A172 (cell line): ENCODE measurements at places on chromosomes 2 and 18.

DNA sequence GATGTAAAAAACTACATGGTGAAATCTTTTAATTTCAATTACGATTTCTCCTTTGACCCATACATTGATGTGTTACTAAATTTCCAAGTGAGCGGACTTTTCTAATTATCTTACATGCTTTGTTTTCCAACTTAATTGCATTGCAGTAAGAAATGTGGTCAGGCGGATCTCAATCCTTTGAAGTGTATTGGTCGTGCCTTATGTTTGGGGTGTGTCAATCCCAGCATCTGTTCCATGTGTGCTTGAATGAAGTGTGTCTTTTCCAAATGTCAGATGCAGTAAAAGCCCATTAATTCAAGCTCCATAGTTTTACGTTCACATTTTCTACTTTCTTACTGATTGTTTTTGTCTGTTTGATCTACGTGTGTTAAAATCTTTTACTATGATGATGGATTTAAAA lies 113.1 kb downstream of the UXS1 start:
- no peak for DNase-seq

DNA sequence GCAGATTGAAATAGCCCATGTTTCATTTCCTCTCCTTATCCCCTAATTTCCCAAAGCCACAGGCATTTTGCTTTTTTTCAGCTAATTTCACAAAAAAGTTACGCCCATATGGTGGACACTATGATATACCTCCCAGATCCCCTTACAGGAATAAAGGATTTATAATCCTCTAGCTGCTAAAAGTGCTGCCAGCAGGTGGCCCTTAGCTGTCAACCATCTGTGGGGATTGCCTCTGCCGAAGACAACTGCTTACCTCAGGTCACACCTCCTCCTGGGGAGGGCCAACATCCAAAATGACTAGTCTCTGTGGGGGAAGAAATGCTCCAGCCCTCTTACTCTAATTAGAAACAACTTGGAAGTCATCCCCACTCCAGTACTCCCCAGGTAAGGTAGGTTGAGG lies 61.0 kb upstream of the EPB41L3 start:
- no peak for DNase-seq

GRCh38 chr2:237171396-237171795 lies 85.7 kb downstream of the COPS8 start:
- DNase-seq, result peak; percentile 89

GRCh38 chr2:240974771-240975572 lies 23.4 kb upstream of the SNED1 start:
- DNase-seq, result no peak

GRCh38 chr2:98985905-98986666 lies 50.1 kb upstream of the CRACDL start:
- DNase-seq, result no peak

GRCh38 chr2:48483506-48483905 lies 46.4 kb upstream of the STON1 start:
- no peak for DNase-seq

- no peak for DNase-seq
These were observed 55.1 kb upstream of the SIX3 start for GRCh38 chr2:44886414-44886813.

- no peak for DNase-seq
These were observed 44.5 kb downstream of the ANO7 start for GRCh38 chr2:241232736-241233575.

GRCh38 chr2:66443186-66443978 lies 8.5 kb downstream of the MEIS1 start:
- DNase-seq, result no peak

GRCh38 chr2:9800975-9801726 lies 42.1 kb upstream of the TAF1B start:
- DNase-seq, result peak; percentile 66

GRCh38 chr2:58283931-58284330 lies 42.8 kb upstream of the FANCL start:
- DNase-seq, result no peak

DNA sequence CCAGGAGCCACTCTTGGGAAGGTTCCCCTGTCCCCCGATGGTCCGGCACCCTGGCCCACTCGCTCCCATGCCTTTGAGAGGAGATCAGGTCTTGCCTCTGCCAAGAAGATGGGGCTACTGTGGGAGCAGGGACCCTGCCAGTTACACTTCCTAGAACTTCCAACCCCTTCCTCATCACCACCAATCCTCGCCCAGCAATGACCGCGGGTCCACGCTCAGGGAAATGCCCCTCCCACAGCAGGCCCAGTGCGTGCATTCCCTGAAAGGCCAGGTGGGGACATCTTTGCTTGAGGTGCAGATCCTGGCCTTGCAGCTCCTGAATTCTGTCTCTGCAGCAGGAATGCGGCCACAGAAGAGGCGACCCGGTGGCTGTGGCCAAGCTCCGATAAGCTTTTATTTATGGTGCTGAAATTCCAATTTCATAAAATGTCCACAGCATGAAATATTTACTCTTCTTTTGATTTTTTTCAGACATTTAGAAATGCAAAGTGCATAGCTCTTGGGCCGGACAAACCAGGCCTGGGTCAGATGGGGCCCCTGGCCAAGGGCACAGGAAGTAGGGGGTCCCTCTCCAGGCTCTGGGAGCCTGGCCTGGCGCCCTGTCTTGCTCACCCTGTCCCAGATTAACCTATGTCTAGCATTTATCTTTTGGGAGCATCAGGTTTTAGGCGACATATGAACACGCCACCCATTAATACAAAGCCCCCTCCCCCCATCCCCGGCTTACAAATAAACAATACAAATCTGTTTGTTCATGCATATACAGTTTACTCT lies 29.8 kb downstream of the PXDN start:
- no peak for DNase-seq

DNA sequence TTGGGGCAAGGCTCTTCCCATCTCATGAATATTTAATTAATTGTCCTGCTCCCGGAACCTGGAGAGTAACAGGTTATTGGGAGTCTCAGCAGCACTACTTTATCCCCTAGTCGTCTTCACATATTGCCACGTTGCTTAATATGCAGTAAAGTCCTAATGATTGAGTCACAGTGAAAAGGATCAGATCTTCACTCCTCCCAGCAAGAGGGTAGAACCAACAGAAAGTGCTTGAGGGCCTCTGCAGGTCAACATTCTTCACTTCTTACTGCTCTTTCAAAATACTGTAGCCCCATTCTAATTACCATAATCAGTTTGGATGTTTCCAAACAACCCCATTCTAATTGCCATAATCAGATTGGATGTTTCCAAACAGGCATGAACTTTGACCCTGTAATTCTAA lies 801.0 kb downstream of the LRRTM4 start:
- DNase-seq, result no peak

- no peak for DNase-seq
These were observed 62.0 kb upstream of the POMC start for GRCh38 chr2:25230198-25230947.

- DNase-seq, result no peak
These were observed 164.7 kb downstream of the GRB14 start for GRCh38 chr2:164456619-164457018.

DNA sequence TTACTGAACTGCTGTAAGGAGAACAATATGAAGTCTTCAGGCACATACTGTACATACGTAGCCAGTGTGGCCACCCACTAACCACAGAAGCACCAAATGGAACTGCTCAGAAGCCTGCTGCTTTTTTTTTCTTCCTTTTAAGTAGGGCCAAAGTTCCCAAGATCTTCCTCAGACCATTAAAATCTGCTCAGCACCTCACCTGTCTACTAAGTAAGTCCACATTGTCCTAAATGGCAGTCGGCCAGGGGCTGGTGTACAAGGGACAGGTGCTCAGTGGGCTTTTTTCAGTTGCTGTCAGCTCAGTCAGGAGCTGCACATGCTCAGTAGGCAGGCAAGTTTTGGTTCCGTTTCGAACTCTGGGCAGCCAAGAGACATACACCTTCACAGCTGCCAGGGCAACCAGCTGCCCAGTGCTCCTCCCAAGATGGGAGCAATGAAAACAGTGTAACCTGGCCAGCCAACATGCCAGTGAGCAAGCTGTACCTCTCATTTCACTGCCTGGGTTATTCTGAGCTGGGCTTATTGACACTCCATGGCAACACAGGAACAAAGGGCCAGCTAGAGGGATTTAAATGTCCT lies 86.1 kb downstream of the ACVR1 start:
- DNase-seq, result no peak

- peak; percentile 67 for DNase-seq
These were observed 14.9 kb downstream of the IGFBP2 start for GRCh38 chr2:216648105-216648504.

GRCh38 chr2:42101206-42102023 lies 53.6 kb downstream of the PKDCC start:
- DNase-seq, result peak; percentile 60

DNA sequence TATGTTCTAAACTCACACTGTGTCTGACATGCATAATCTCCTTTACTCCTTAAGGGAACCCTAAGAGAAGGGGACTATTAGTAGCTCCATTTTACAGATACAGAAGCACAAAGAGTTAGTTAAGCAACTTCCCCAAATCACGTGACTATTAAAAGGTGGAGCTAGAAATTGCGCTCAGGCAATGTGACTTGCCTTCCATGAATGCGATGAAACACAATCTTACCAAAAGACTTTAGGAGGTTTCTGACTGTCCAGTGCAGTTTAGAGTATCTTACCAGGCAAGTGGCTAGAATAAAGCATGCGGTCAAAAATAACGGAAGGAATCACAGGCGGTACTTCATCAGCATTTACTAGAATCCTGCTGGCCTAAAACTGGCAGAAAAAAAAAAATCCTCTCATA lies 70.4 kb downstream of the ZNF521 start:
- DNase-seq, result no peak

- DNase-seq, result no peak
These were observed 12.2 kb downstream of the SCN2A start for GRCh38 chr2:165251366-165251765.

GRCh38 chr2:232779934-232780333 lies 3.6 kb upstream of the KCNJ13 start:
- DNase-seq, result peak; percentile 11

- no peak for DNase-seq
These were observed 713.7 kb downstream of the TSN start for GRCh38 chr2:122469147-122469546.

DNA sequence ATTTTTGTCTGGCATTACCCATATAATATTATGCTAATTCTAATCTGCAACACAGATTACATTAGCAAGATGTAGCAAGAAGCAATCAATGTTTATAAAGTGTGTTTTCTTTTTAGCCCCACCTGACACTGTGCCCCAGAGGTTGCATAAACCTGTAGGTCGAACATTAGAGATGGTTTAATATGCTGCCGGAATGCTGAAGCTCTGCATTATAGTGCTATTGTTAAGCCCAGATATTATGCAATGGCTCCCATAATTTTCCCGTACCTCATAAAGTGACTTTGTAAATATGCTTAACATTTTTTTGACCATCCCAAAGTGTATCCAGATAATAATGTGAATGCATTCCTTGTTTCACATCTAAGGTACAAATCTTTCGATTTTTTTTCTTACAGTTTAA lies 109.3 kb upstream of the MAP4K3 start:
- no peak for DNase-seq

DNA sequence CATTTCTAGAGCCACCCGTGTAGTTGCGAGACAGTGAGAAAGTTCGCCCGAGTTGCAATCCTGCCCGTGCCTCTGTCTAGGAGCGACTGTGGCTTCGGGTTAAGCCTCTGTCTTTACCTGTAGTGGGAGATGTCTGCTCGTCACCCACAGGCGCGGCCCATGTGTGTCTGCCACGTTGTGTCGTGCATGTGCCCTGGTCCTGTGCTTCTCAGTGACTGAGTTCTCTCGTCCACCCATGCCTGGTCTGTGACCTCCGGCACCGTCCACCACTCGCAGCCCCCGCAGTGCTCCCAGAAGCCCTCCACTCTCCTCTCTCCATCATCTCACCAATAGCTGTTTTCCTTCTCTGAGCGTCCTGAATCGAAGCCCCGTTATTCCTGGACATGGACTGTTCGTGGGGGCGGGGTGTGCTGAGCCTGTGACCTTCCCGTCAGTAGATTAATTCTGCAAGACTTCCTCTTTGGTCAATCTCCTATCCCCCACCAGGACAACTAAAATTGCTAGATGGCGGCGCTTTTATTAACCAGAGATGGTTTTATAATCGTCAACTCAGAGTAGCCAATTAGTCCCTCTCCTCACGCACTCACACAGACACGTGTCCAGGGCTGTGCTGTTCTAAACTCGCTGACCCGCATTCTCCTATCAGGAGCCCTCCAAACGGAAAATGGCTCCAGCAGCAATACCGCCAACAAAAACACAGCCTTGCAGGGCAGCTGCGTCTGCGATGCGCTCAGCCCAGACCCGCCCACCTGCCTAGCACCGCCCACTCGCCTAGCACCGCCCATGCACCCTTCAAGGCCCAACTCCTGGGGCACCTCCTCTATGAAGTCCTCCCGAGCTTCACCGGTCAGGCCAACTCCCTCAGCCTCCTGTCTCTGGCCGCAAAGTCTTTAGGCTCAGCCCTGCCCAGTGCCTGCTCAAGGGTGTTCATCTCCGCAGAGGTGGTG lies 119.4 kb downstream of the TWIST2 start:
- DNase-seq, result no peak

GRCh38 chr2:23484275-23484674 lies 99.3 kb downstream of the KLHL29 start:
- no peak for DNase-seq

DNA sequence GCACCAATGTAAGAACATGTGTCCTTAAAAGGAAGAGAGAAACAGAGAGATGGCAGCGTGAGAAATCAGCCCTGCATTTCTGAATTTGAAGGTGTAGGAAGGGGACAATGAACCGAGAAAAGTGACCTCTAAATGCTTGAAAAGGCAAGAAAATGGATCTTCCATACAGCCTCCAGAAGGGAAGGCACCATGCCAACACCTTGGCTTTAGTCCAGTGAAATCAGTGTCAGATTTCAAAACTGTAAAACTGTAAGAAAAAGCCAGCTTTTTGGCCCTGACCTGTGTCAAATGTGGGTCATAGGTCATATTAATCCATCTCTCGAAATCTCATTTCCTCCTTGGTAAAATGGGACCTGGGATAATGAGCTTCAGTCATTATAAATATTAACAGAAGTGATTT lies 762.3 kb downstream of the DCDC2C start:
- DNase-seq, result no peak

DNA sequence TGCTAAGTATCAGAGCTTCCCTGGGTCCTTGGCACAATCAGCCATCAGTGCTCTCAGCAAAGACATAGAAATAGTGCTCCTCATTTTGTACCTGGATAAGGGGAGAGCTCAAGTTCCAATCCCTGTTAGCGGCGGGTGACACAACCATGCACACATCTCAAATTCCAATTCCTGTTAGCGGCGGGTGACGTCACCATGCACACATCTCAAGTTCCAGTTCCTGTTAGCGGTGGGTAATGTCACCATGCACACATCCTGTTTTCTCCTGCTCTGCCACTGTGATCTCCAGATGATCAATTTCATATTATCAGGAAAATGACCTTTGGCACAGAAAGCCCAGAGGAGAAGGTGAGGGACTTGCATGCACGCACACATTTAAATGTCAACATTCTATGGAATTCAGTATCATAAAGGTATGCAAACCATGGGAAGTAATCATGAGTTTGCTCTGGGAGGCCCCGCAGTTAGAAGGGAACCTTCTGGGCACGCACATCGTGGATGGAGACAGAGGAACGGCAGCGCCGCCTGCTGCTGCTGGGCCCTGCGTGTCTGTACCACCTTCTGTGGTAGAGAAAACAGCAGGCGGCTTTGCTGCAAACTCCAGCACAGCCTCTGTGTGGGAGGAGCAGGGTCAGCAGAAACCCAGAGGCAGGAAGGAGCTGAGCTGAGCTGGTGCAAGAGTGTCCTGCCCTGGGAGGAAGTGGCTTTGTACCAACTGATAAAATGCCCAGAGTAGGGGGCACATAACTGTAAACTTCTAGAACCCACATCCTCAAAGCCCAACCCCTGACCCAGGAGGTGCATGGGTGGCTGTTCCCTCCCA lies 77.8 kb downstream of the MBP start:
- peak; percentile 61 for DNase-seq
